Posterior cingulate gyrus (tissue), 11 donors: ENCODE measurements at places on chromosomes 7 and 10.

GRCh38 chr10:29389935-29390334 lies 101.1 kb downstream of the LYZL1 start:
- DNase-seq: no peak

DNA sequence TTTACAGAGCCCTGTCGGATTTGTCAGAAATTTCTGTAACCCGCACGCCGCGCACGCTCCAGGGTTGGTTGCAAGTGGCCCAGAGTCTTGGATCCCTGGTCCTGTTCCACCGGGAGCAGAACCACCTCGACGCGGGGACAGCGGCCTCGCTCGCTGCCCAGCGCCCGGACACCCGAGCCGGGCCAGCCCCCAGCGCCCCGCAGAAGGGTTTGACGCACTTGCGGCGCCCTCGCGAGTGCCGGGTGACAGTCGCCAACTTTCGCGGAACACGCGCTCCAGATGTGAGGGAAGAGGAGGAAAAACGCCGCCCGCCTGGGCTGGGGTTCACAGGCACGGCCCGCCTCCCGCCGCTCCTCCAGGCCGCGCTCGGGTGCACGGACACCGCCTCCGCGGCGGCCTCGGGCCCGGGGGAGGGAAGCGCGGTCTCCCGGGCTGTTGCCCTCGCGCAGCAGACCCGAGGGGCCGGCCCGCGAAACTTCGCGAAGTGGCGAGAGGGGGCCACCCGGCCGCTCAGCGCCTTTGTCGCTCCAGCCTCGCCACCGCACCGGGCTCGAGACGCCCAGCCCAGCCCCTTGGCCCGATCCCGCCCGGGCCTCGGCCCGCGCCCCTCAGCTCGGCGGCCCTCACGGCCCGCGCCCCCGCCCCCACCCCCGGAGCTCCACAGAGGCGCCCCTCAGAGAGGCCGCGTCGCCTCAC lies 514 bp downstream of the RNF216 start:
- peak; percentile 49 for DNase-seq

- no peak for DNase-seq
These were observed 101.0 kb downstream of the CABCOCO1 start for GRCh38 chr10:61763778-61764177.

GRCh38 chr10:51075873-51076229 lies 1.6 kb downstream of the PRKG1 start:
- DNase-seq: no peak

DNA sequence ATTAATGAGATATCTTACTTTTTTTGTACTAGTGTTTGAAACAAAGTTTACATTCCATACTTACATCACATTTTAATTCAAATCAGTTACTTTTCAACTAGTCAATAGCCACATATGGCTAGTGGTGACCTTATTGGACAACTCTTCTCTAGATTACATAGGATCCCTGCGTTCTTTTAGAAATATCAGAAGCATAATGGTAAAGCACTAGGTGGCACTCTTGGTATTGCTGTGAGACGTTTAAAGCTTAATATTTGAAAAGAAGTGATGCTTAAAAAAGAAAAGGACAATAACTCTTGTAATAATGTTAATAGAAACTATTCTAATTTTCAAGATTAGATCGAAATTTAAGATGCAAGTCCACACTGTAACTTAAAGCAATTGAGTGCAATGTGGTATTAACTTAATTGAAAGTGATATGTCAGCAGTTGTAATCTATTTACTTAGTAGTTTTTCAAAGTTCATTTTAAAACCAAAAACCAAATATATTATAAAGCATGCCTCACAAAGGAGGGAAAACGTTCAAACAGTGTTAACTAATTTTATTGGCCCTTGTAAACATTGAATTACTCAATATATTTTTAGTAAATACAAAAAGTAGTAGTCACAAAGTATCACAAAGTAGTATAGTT lies 339.1 kb downstream of the ATRNL1 start:
- DNase-seq: no peak

- no peak for DNase-seq
These were observed 10.9 kb upstream of the SP8 start for GRCh38 chr7:20797462-20798080.

DNA sequence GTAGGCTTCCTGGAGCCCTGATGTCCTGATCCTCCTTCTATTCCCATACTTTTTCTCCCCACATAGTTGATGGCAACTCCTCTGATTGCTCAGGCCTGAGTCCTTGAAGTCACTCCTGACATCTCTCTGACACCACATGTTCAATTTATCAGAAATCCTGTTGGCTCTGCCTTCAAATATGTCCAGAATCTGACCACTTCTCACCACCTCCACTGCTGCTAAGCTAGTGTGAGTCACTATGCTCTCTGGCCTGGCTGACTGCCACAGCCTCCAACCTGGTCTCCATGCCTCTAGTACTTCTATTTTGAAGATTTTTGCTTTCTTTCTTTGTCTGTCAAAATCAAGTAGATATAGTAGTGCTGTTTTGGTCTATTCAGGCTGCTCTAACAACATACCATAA lies 53.0 kb downstream of the TMEM229A start:
- no peak for DNase-seq

DNA sequence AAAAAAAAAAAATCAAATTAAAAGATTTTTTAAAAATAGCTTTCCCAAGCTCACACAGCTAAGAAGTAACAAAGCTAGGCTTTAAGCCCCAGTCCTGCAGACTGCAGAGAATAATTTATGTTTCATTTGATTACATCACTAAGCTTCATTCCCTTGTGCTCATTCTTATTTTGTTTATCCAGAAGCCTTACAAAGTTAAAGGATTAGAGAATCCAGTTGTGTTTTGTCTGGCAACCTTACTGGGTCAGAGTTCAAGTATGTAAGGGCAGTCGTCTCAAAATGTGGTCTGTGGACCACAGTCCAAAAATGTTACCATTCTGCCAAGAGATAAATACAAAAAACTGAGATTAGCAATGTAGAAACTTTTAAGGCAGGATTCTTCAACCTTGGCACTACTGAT lies 32.1 kb upstream of the EZH2 start:
- no peak for DNase-seq

GRCh38 chr10:124356701-124357560 lies 61.8 kb downstream of the OAT start:
- no peak for DNase-seq

GRCh38 chr10:133162910-133163856 lies 3.2 kb downstream of the KNDC1 start:
- no peak for DNase-seq

DNA sequence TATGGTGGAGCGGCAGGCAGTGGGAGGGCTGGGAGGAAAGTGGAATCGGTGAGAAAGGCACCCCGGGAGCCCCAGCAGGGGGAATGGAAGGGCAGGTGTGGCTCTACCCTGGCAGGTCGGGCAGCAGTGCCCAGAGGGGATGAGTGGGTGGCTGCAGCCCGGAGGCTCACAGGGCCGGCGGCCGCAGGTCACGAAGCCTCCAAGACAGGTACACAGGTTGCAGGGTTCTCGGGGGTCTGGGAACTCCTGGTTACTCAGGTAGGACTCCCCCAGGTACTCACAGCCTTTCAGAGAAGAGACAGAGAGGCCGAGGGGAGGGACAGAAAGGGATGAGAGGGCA lies 21.8 kb downstream of the KCP start:
- no peak for DNase-seq

- DNase-seq: no peak
These were observed 267.5 kb upstream of the SP4 start for GRCh38 chr7:21160401-21160800.

- DNase-seq: no peak
These were observed 91.5 kb upstream of the EGR2 start for GRCh38 chr10:62907470-62908212.

DNA sequence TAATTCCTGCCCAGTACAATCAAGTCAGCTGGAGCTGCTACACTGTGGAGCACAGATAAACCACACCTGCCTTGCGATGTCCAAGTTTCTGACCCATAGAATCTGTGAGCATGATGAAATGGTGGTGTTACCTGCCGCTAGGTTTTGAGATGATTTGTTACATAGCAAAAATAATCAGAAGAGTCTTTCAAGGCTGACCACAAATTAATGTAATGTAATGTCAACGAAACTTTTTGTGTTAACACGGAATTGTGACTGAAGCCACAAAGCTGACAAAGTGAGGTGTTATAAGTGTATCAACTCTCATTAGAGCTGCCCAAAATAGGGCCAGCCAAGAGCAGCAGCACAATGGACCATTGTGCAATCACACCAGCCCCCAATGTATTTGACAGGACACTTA lies 75.7 kb downstream of the AHR start:
- no peak for DNase-seq

- no peak for DNase-seq
These were observed 1.2 kb downstream of the SFRP4 start for GRCh38 chr7:37915438-37915837.

- DNase-seq: peak; percentile 67
These were observed 3.4 kb downstream of the TACR2 start for GRCh38 chr10:69413221-69413865.

- no peak for DNase-seq
These were observed 168.9 kb downstream of the PKD1L1 start for GRCh38 chr7:47779341-47779771.

- peak; percentile 53 for DNase-seq
These were observed 37.0 kb downstream of the KCNMA1 start for GRCh38 chr10:77600640-77601039.

DNA sequence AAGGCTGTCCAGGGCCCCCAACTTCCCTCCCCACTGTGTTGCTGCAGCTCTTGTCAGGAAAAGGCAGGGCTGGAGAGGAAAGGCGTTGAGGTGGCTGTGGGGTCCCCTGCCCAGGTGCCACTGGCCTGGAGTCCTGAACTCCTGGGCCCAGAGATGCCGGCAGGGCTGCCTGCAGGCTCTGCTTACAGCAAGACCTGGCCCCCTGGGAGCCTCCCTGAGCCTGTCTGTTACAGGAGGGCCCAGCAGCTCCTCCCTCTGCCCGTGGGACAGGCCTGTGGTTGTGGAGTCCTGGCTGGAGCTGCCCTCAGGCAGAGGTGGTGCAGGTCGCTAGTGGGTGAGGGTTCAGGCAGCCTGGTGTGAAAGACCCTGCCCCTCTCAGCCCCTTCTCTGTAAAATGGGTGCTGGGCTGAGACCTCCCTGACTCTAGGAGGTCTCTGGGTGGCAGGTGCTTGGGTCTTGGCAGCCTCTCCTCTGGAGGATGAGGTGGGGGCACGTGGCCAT lies 9.9 kb downstream of the ANTXRL start:
- DNase-seq: peak; percentile 42

GRCh38 chr7:3432911-3433310 lies 131.9 kb downstream of the SDK1 start:
- no peak for DNase-seq

DNA sequence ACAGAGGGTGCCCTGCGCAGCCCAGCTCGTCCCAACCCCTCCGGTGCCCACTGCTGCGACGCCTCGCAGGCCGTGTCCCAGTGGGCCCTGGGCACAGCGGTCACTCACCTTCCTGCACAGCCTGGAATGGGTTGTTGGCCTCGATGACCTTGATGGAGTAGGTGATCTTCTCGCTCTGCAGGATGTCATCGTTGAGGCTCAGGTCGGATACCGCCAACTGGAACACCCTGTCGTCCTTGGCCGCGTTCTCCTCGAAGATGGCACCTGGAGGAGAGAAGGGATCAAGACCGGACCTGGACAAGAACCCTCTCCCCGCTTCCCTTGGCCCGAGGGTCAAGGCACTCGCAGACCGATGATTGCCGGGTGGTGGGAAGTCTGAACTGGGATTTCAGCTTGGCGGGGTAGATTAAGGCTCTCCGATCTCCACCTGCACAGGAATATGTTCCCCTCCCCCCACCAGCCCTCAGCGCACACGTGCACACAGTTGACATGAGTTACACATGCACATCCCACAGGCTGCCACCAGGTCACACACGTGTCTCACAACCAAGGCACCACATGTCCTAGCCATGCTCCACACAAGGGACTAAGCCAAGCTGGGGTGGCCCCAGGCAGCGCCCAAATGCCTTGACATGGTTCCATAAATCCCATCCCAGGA lies 2.6 kb downstream of the GRID1 start:
- peak; percentile 15 for DNase-seq

DNA sequence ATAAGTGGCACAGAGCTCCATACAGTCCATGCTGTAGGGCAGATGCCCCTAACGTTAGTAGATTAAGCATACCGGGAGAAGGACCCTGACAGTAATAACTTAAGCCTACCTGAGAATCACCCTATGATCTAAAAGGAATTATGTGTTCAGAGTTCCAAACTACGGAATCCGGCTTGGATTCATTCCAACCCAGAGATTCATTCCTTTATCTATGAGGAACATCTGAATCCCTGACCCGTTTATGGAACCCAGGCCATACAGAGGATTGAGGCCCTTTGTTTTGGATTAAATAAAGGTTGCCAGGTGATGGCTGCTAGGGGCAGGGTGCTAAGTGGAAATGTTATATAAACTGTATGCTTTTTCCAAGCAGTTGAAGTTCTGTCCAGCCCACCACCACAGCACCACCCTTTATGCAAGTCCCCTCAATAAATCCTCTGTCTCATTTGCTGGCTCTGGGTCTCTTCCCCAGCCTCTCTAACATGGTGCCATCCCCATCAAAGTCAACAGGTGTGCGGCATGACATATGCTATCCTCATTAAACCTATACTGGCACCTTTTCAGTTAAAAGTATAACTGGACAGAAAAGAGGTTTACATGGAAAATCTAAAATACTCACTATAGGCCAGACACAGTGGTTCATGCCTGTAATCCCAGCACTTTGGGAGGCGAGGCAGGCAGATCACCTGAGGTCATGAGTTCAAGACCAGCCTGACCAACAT lies 9.1 kb upstream of the ANAPC16 start:
- no peak for DNase-seq

DNA sequence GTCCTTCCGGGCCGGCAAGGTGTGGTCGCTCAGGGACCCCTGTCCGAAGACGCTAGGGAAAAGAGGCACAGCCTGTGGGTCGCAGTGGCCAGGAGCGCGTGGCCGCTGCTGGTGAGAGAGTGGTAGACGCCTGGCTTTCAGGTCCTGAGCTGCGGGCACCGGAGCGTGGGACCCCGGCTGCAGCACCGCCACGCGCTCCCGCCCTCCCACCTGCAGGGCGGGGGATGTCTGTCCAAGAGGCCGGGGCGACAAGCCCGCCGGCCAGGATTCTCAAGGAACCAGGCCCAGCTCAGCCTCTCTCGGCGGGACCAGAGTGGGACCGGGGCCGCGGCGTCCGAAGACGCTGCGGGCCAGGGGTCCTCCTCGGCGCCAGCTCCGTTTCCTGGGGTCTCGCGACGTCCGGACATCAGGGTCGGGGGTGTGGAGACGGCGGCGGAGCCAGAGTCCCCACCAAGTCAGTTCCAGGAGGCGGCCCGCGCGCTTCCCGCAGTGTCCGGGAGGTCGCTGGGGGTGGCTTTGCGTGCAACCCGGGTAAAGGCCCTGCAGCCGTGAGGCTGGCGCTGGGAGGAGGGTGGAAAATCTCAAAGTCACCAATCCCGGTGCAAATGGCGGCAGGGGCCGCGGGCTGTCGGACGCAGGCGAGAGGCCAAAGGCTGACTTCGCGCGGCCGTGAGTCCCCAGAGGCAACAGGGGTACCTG lies 5.5 kb downstream of the ZNF503 start:
- no peak for DNase-seq
